ENCODE measurements at places on chromosomes 5 and 9. TPM values are rescaled to one million over a fixed set of nuclear protein-coding genes. Genes with fewer than 3 reads are reported as not detected.

The RNF183 gene
- total RNA-seq = 0.26 TPM

The DOCK8 gene
- 12.5 TPM for total RNA-seq

The LECT2 gene
- not detected for total RNA-seq

The PDE6A gene
- total RNA-seq = 0.05 TPM

The RNF180 gene
- 23.8 TPM for total RNA-seq

The KCNV2 gene
- total RNA-seq = not detected

The AGXT2 gene
- not detected for total RNA-seq

The TMEM38B gene
- 15.0 TPM for total RNA-seq

The GADD45G gene
- total RNA-seq = 3.9 TPM

The TRMO gene
- 17.2 TPM for total RNA-seq

The ECM2 gene
- total RNA-seq = 64.1 TPM

The PPP1R26 gene
- total RNA-seq = 8.9 TPM

The TMEM252 gene
- not detected for total RNA-seq

The CCL28 gene
- total RNA-seq = 1.4 TPM

The FOXI1 gene
- total RNA-seq = not detected

The SERF1A gene
- 6.7 TPM for total RNA-seq

The TAF11L12 gene
- total RNA-seq = not detected

The SCGB3A2 gene
- total RNA-seq = not detected

The PCDHB11 gene
- 7.3 TPM for total RNA-seq

The PIGO gene
- total RNA-seq = 8.6 TPM

The SURF6 gene
- total RNA-seq = 10.2 TPM

The PPP2CA gene
- 67.5 TPM for total RNA-seq

The ZNF454 gene
- total RNA-seq = 10.6 TPM

The GPR150 gene
- not detected for total RNA-seq

The GNPDA1 gene
- 30.9 TPM for total RNA-seq

The ANKRD31 gene
- total RNA-seq = 0.69 TPM

The F12 gene
- not detected for total RNA-seq

The CDO1 gene
- 21.1 TPM for total RNA-seq

All from urinary bladder (tissue), 4 donors.